Glomerular endothelial cell (primary cell): ENCODE measurements at places on chromosomes 3 and 15.
A peak's percentile ranks its signal among the peaks of the same experiment; 100 is the strongest.

- peak; percentile 5 for DNase-seq
Observed at GRCh38 chr3:62529230-62529629, 155.9 kb upstream of the FEZF2 start.

DNA sequence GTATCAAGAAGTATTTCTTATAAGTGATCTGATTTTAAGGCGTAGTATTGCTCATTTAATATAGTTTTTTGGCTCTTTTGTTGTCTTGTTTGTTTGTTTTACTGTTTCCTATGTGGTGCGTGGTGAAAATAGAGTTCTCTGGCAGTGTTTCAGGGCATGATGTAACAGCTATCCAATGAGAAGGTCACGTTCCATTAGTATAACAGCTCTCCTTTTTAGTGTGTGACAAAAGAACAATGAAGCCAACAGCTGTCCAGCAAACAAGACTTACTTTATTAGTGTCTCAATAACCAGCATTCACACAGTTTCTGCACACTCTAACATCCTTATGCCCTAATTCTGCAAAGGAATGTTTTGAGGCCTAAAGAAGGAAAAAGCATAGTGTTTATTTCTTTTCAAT is 127.9 kb downstream of the SLC25A26 start:
- DNase-seq: no peak

GRCh38 chr3:129051871-129052340 is 8.7 kb upstream of the GP9 start:
- DNase-seq: no peak

DNA sequence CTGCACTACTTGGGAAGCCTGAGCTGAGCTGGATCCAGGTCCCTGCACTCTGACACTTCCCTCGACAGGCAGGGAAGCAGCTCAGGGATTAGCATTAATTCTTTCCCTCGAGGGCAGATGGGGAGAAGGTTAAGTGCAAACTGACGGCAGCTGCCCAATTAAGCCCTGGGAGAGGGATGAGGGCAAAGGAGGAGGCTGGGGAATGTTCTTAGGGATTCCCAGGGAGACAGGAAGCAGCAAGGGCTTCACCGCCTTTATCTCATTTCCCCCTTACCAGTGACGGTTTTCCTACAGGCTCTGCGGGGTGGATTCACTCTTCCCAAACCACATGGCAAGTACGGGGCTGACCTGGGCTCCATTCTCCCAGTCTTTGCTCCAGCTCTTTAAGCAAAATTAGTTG is 519.0 kb upstream of the PROK2 start:
- peak; percentile 80 for DNase-seq

- no peak for DNase-seq
Observed at GRCh38 chr3:135532021-135532420, 433.5 kb upstream of the PPP2R3A start.

DNA sequence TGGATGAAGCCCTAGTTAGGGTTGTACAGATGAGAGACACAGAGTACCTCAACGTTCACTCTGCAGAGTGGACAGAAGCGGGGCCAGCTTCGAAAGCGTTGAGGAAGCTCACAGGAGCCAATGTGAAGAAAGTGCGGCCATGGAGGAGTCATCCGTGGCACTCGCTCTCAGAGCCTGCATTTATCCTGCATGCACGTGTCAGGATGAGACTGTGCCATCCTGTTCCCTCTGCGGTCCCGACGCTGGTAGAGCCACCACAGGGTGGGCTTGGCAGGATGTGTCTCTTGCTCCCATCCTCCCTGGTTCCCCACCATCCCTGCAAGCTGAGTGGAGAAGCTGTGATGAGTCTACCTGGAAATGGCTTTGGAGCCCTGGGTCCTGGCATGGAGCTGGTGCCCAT is 39.3 kb downstream of the KLHL25 start:
- no peak for DNase-seq

- no peak for DNase-seq
Observed at GRCh38 chr3:124877674-124878073, 9.5 kb downstream of the ITGB5 start.

DNA sequence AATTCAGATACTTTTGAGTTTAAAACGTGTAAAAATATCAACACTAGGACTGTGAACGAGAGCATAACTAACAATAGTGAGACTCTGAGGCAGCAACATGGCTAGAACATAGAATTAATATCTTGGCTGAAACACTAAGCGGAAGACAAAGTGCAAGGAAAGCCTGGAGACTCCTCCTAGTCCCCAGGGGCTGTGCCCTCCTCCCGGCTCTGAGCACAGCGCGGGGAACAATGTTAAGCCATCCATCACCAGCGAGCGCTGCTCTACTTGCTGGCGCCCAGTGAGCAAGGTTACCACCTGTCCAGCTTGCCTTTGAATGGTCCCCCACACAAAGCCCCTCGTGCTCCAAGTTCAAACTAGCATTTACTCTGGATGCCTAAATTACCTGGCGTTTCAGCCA is 436.9 kb downstream of the FOXP1 start:
- DNase-seq: no peak

DNA sequence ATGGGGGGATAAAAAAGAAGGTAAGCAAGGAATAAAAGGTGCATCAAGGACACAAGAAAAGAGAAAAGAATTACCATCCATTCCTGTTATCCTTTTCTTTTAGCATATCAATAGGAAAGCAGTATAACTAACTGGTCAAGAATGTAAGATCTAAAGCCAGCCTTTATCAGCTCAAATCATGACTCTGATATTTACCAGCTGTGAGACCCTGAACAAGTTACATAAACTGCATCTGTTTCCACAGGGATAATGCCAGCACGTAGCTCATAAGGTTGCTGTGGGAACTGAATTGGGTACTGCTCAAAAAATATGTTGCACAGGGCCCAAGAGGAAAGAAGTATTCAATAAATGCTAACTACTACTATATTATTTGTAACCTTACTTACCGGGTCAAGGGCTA is 1092.2 kb upstream of the CFAP20DC start:
- DNase-seq: no peak

DNA sequence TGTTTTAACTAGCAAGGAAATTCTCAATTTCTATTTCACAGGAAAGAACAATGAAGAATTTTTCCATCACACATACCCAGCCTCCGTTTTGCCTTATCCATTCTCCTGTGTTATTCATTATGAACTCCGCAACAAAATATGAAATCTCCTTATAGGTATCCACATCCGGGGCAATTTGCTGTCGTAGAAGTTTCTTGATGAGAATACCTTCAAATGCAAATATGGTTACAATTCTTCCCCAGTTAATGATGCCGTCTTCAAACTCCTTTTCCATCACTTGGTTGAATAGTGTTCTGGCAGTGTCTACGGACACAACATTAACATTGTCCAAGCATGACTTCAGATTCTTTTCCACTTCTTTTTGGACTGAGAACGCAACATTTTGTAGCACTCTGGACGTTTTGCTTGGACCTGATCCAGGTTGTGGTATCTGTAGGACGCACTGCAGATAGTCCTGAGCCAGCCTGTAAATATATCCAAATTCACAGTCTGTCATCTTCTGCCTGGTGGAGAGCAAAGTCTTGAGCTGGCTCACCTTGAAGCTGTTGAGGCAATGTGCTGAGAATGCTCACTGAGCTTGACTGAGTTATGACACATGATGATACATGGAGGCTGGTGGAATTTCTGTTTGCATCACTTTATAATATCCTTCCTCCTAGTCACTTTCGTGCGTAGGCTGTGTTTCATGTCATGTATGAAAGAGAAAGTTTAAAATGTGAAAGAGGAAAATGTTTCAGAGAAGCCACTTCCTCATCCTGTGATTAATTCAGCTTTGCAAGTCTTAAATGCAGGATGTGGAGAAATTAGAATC is at the start of gene BCL2A1:
Gene BCL2A1, minus strand, starts transcription at position 573 of the 811 bp plus-strand sequence. Its CDS starts 77 bp downstream, at position 496.
- DNase-seq: no peak

DNA sequence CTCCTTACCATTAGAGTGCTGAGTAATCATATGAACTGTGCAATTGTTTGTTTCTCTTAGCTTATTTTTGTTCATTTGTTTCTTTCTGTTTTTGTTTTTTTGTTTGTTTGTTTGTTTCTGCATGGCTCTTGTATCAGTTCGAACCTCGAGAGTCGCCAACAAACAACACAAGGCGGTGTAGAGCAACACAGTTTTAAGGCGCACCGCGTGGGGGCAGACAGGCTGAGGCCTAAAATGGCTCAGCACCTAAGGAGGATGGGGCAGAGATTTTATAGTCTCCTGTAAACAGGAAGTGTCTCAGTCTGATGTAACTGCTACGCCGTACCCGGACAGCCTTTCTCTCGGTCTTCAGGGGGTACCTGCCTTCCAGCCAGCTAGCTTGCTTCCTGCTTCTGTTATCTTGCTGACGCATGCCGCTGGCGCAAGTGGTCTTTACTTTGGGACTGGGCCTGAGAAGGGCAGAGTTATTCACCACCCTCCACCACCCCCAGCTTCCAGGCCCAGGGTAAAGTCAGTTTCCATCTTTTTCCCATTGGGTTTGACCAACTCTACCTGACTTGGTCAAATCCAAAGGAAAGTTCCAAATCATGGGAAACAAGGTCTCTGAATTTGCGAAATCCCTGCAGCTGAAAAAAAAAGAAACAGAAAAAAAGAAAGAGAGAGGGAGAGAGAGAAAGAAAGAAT is 25.8 kb upstream of the MFGE8 start:
- no peak for DNase-seq

GRCh38 chr15:58547628-58548307 is 116.0 kb downstream of the LIPC start:
- DNase-seq: no peak

GRCh38 chr3:155362808-155363689 is 69.6 kb upstream of the STRIT1 start:
- no peak for DNase-seq

GRCh38 chr3:129326595-129326994 is 47.9 kb downstream of the HMCES start:
- DNase-seq: no peak

- DNase-seq: no peak
Observed at GRCh38 chr15:85276921-85277320, 103.5 kb upstream of the AKAP13 start.

DNA sequence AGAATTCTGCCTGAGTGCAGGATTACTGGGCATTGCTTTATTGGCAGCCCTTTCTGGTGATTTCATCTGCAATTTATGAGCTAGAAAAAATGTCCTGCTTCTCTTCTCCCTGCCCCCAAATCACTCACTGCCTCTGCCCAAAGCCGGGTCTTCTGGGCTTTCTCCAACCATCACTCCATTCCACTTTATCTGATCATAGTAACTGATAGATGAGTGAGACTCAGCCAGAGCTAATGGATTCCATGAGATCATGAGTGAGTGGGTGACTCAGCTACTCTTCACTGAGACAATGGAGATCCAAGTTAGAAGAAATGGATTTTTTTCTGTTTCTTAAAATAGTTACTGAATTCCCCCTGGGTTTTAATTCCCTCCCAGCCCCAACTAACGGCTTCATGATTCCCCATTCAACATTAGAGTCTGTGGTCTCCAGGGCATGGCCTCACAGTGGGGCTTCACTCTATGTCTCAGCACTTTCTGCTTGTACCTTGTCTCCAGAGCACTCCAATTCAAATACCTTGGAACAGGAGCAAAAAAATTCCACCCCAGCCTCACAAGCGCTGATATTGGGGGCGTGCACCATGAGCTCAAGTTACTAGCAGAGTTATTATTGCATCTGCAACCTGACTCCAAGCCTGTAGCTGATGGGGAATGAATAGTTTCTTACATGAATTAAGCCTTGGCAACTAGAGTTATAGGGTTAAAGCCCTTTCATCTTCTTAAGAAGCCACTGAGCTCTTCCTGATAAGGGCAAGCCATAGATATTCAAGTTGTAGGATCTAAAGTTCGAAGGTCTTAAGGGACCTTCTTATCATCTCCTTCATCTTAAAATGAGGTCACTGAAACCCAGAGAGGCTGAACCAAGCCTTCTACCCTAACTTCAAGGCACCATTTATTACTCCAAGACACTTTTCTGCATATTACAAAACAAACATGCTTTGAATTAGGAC is 85.9 kb downstream of the AGBL1 start:
- DNase-seq: no peak

GRCh38 chr3:179671747-179672242 is 19.0 kb downstream of the USP13 start:
- peak; percentile 100 for DNase-seq

DNA sequence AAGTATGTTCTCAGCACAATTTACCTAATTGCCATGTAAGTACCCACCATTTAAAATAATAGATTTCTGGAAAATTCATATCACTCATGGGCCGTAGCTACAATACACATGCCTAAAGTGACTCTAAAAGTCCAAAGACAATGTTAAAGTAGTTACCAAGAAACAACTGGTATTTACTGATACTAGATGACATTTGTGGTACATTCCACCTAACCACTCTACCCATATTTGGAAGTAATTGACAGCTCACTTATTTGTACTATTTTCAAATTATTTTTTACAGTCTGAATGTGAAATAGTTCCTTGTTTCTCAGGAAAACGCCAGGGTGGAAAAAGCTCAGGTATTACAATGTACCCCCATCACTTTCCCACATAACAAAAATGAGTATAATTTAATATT is 573.0 kb downstream of the MECOM start:
- no peak for DNase-seq

- DNase-seq: no peak
Observed at GRCh38 chr15:65856821-65857455, 12.4 kb upstream of the RAB11A start.

DNA sequence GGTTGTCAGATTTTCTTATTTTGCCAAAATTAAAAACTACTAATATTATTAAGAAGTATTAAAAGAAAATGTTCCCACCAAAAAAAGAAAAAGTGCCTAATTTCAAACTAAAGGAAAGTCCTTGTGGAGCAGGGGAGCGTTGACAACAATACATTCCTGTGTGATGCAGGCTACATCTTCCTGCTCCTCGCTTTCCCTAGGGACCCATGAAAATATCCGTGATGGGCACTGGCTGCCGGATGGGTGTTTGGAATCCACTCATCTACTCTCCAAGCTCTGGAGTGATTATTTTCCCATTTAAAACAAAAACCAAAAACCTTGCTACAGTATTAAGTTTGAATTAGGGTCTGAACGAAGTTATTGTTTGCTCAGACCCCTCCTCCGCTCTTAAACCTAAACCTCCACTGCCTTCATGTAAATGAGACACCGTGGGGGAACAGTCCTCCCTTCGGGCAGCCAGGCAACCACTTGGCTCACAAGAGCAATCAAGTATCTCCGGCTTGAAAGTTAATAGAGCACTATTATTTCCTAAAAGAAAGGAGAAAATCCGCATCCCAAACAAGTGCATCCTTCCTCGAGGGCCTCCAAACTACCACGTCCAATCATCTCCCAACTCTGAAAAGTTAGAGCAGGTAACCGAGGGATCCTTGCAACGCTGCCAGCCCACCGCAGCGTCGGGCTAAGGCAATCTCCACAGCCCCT is 1.5 kb downstream of the ITGB5 start:
- DNase-seq: no peak

DNA sequence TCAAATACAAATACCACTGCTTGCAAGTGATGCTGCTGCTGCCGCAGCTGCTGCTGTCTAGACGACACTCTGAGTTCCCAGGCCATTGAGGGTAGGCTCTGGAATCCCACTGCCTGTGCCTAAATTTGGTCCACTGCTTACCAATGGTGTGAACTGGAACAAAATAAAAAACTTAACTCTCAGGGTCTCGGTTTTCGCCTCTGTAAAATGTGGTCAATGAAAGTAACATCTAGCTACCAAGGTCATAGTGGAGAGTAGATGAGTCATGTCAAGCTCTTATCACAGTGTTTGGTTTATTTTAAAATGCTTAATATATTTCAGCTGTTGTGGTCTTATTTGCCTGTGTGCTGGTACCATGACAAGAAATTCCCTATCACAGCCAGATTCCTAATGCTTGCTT is 299.3 kb downstream of the CLSTN2 start:
- no peak for DNase-seq

GRCh38 chr3:192216067-192216466 is 511.3 kb downstream of the FGF12 start:
- no peak for DNase-seq
